ENCODE measurements at places on chromosomes 13 and 19. TPM values are rescaled to one million over a fixed set of nuclear protein-coding genes. Genes with fewer than 3 reads are reported as not detected.

DNA sequence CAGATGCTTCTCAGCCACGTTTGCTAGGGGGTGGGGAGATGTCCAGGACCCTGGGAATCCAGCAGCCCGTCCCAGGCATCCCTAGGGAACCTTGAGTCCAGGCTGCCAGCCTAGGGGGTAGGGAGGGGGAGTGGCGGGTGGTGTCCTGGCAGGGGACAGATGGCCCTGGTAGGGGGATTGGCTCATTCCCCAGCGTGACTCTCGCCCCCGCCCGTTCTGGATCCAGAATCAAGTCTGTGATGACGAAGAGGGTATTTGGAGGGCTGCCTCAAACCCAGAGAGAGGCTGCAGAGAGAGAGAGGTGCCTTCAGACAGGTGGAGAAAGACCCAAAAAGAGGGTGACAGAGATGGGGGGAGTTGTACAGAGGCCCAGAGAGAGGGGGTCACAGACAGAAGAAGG, 4.1 kb downstream of the SLC17A7 start:
- no peak for DNase-seq

GRCh38 chr19:18424122-18424889, 5.1 kb downstream of the SSBP4 start:
- DNase-seq = no peak

DNA sequence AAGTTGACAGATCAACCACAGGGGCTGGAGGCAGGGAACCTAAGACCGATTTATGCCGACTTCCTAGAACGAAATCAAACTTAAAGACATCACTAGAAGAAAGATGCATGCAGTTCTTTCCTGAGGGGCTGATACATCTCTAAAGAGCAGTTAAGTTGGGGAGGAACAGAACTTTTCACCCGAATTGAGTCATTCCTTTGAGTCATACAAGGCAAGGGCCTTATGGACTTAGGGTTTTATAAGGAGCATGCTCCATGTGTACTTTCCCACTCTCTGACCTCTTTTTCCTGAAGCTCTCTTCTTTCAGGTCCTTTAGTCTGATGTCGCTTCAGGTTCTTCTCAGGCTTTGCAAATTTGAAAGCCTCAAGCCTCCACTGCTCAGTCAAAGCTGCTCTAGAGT, 7.9 kb upstream of the FBXL3 start:
- DNase-seq = no peak

DNA sequence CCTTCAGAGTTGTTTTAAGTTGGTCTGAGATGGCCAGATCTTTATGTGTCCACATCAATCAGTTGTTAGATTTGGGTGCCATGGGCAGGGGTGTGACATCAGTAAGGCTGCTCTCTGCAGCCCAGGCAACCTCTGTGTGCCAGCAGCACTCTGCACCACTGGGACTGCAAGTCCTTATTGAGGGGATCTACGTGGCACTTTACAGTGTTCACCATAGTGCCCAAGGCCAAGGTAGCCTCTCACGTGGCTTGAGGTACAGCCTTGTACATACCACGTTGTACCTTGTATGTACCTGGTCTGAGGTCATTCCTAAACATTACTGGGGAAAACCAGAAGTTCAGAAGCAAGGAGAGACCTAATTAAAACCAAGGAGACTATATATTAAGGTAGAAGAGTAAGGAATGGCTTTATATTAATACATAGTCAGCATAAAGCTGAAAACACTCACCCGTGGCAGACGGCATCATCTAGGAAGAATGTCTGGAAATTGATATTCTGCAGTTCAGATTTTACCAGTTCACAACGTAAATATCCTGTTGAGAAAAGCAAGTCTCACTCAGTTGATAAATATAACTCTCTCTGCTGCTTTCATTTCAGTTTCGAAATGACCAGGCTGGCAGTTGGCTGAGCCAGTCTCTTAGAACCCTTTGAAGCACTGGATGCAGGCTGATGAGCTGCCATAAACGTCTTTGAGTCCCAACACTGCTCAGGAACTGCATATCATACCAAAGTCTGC, 128.8 kb downstream of the ZDHHC20 start:
- no peak for DNase-seq

- no peak for DNase-seq
These were observed 83.9 kb upstream of the TSC22D1 start for GRCh38 chr13:44660050-44660449.

DNA sequence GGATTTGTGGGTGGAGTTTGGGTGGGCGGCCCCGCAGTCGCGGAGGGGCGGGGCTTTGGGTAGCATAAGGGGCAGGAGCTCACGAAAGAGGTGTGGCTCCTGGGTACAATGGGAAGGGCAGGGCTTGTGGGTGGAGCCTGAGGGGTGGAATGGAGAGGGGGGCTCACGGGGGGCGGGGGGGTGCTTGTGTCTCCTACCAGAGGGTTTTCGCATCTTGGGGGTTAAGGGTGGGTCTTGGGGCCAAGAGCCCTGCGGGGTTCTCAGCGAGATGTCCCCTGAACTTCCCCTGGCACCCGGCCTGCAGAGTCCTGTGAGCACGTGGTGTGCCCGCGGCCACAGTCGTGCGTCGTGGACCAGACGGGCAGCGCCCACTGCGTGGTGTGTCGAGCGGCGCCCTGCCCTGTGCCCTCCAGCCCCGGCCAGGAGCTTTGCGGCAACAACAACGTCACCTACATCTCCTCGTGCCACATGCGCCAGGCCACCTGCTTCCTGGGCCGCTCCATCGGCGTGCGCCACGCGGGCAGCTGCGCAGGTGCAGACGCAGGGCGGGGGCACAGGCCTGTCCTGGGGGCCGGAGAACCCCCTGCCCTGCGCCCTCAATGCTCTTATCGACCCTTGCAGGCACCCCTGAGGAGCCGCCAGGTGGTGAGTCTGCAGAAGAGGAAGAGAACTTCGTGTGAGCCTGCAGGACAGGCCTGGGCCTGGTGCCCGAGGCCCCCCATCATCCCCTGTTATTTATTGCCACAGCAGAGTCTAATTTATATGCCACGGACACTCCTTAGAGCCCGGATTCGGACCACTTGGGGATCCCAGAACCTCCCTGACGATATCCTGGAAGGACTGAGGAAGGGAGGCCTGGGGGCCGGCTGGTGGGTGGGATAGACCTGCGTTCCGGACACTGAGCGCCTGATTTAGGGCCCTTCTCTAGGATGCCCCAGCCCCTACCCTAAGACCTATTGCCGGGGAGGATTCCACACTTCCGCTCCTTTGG, 5.1 kb downstream of the FSTL3 start:
- DNase-seq = no peak

- no peak for DNase-seq
These were observed 77.9 kb downstream of the PTPRS start for GRCh38 chr19:5262721-5263120.

DNA sequence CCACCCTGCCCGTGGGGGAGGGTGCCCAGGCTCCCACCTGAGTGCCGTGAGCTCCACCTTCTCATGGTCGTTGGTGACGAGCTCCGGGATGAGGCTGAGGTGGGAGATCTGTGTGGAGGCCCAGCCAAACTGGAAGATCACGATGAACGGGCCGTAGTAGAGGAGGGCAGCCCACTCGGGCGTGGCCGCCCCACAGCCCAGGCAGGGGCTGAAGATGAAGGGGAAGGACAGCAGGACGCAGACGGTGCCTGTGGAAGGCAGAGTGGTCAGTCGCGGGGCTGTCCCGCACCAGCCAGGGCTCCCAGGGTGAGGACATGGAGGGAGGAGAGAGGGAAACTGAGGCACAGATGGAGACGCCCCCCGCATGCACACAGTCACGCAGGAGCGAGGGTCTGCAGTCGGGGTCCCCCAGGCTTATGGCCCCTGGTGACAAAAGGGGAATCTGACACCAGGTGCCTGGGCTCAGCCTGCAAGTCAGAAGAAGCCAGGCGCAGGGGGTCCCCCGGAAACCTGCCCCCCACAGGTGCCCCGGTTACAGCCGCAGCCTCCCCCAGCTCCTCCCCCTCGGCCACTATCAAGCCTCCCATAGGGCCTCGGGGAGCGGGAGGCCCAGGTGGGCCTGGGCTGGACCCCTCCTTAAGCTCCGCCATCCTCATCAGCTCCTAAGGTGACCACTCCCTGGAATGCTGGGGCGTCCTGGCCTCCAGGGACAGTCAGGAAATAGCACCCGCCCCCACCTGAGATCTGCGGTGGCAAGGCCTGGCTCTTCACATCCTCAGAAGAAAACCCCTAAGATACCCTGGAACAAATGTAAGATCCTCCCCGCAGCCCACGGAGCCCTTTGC, 6.2 kb downstream of the MFSD12 start:
- no peak for DNase-seq

- no peak for DNase-seq
These were observed 63.7 kb upstream of the F7 start for GRCh38 chr13:113041896-113042295.

GRCh38 chr13:113137691-113138298, 15.2 kb downstream of the F10 start:
- no peak for DNase-seq

DNA sequence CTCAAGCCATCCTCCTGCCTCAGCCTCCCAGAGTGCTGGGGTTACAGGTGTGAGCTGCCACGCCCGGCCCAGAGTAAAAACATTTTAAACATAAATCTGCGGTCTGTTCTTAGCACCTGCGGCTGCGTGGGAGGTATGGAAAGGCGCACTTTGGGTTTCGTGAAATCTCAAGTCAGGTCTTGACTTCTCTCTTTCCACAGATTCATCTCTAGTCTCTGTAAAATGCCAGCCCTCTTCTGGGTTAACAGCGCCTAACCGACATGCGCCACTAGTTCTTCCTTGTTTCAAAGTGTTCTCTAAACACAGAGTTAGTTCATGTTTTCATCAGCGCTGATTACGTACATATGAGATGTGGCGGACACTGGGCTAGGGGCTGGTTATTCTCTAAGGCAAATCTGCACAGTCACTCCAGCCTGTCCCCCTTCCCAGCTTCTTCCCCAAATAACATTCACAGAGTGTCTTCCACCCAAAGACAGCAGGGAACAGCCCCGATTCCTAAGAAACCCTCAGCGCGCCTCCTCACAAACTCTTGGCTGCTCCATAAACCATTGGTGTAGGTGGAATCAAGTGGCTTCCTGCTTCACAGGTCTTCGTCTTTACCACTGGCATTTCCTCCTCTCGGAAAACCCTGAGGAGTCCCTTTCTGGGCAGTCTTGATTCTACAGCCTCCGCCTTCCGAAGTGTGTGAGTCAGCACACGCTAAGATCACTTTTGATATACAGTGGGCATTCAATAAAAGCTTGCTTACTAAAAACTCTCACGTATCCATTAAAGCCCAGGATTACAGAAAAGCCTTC, 1.4 kb downstream of the PARP4 start:
- no peak for DNase-seq

DNA sequence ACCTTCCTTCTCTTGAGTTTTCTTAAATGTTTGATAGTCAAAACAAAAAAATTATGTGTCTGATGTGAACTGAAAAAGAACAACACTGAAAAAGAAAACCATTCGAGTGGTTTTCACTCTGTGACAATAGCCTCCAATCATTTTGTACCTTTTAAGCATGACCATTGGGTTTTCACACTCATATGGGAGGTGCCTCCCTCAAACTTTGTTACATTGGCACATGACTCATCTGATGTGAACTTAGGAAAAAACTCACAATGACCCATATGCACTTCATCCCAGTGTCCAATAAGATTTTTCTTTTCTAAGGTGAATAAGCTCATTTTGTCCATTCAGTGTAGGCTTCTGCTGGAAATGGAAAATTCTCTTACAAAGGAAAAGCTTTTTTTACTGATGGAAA, 66.6 kb upstream of the XPO4 start:
- no peak for DNase-seq

DNA sequence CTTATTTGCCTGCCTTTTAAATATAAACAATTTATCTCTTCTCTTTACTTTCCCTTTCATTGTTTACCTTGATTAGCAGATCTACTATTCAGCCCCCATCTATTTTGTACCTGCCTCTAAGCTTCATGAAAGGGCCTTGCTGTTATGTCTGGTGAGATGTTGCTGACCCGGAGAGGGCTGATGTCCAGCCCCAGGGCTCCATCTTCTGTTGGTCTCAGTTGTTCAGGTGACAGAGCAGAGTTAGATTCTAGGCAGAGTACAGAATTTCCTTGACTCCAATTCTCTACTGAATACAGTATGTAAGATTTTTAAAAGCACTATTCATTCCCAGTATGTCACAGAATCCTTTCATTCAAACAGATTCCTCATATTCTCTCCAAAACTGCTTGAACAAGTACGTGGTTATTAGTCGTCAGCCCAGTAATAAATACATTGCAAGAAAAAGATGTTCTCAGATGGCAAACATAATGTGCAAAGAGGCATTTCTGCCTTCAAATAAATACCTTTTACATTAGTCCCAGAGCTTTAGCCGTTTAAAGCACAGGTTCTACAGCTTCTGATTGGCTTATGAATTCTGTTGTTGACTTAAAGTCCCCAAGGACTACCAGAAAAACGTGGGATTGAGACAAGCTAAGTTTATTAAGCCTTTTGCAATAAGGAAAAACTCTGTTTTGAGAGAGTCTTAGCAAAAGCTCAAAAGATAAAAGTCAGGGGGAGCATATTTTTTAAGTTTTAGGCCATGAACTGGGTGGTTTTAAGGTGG, 159.1 kb downstream of the GPC5 start:
- DNase-seq = no peak

DNA sequence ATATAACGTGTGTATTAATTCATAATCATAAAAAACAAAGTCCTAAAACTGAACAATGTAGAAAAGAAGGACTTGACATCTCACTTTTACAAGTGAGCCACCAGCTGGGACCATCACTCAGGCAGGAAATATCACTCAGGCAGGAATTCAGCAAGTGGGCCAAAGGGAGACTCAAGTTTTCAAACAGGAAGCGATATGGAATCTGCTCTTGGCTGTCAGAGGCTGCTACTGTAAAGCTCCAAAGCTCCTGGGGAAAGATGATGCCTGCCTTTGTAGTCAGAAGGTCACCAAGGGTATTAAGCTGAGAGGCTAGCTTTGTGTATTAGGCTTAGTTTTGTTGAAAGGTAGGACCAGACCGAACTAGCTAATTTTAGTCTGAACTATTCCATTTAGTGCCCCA, 5.5 kb upstream of the AKAP11 start:
- no peak for DNase-seq

The ZNF700 gene
- 14.1 TPM for total RNA-seq

The CERS4 gene
- 78.4 TPM for total RNA-seq

The NOTCH3 gene
- total RNA-seq = 203 TPM

The DAND5 gene
- not detected for total RNA-seq

The PTH2 gene
- total RNA-seq = not detected

The CDC42EP5 gene
- 1.6 TPM for total RNA-seq

The CASP14 gene
- total RNA-seq = not detected

The C13orf46 gene
- 0.18 TPM for total RNA-seq
